Activated CD4-positive, alpha-beta T cell treated with anti-CD3 and anti-CD28 coated beads, Interleukin-2, amount 50 U/mL, for 48 hours (primary cell): ENCODE measurements at places on chromosomes 13 and 19.
A peak's percentile ranks its signal among the peaks of the same experiment; 100 is the strongest.

DNA sequence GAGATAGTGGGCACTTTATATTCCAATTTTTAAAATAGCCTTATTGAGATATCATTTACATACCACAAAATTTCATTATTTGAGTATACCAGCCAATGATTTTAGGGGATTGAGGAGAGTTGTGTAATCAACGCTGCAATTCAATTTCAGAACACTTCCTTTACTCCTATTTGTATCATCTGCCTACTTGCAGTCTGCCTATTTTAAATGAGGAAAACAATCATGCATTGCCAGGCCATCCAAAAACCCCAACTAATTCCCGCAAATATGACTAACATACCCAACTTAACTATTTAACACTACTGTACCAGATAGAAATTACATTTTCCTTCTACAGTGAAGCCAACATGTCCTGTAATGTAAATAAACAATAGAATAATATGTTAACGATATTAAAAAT is 26.7 kb downstream of the CAB39L start:
- DNase-seq = no peak

DNA sequence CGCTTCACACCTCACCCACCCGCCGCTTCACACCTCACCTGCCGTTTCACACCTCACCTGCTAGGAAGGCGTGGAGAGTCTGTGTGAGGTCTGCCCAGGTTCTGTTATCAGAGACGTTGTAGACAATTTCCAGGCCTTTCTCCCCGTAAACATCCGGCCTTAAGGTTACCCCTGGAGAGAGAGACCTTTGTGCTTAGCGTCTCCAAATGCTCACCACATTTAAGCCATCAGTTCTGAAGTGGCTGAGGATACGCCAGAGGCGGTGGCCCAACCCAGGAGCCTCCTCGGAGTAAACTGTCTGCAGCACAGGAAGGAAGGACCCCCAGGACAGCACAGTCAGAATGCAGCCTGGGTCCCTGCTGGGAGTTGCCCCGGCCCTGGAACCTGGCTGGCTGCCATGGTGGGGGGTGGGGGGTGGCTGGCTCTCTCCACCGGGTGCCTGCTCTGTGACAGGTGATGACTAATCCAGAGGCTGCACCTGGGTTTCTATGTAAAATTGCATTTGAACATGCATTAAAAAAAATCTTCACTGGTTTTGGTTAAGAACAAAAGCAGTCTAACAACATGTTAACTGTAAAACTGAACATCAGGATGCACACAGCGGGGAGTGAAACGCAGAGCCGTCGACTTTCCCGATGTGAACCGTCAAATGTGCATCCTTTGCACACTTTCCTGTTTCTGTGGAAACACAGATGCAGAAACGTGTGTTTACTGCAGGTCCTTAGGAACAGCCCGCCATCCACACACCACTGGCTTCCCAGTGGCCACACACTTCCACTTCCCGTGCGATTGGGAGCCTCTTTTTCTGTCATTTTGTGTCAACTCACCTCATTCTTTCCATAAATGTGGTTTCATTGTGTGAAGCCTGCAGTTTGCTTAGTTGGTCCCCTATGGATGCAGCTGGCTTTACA is 4.5 kb downstream of the ATP4B start:
- DNase-seq = no peak

DNA sequence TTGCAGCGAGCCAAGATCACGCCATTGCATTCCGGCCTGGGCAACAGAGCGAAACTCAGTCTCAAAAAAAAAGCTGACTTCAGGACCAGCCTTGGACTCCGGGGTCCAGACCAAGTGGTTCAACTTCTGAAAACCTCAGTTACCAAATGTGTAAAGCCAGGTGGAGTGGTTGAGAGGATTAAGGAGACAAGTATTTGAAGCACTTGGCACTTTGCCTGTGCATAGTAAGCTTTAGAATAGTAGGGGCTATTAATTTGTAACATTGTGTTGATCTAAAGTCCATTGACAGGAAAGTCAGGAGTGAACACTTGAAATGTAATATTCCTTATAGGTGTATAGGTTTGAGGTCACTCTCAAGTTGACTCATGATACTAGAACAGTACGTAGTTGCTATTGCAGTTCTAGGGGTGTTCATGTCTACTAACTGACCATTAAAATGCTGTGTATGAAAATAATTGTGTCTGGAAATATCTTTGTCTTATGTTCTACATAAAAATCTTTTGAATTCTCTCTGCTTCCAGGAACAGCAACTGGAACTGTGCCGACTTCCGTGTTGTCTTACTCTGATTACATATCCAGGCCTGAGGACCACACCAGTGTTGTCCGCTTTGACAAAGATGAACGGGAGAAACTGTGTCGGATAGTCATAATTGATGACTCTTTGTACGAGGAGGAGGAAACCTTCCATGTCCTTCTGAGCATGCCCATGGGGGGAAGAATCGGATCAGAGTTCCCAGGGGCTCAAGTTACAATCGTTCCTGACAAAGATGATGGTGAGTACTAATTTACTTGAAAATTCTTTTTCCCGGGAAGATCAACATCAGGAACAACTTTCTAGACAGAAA is 97.4 kb downstream of the FREM2 start:
- DNase-seq = no peak

DNA sequence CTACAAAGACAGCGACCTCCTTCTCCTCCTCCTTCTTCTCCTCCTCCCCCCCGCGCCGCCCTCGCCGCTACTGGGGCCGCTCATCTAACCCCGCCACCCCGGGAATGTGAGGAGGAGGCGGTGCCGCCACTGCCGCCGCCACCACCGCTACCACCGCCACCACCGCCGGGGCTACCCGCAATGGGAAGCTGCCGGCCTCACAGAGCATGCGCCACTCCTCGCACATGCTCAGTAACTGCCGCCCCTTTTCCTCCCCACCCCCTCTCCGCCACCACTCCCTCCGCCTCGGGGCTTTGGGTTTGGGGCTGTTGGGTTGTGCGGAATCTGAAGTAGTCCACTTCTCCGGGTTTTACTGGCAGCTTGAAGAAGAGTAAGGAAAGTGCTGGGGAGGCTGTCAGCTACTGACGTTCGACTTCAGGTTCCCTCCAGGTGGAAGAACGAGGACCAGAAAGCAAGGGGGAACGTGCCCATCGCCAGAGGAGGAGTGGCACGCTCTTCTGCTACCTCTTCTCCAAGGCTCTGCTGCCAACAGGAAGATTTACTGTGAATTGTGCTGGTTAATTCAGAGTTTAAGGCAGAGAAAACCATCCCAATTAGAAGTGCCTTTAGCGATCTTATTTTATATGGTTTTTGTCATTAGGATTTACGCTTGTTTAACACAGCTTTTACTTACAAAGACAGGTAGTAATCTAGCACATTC is at the start of gene MYCBP2:
MYCBP2 (minus strand) TSS at position 190 of the 700 bp plus-strand sequence. CDS start 319 bp downstream, outside the sequence.
- DNase-seq = peak; percentile 97

DNA sequence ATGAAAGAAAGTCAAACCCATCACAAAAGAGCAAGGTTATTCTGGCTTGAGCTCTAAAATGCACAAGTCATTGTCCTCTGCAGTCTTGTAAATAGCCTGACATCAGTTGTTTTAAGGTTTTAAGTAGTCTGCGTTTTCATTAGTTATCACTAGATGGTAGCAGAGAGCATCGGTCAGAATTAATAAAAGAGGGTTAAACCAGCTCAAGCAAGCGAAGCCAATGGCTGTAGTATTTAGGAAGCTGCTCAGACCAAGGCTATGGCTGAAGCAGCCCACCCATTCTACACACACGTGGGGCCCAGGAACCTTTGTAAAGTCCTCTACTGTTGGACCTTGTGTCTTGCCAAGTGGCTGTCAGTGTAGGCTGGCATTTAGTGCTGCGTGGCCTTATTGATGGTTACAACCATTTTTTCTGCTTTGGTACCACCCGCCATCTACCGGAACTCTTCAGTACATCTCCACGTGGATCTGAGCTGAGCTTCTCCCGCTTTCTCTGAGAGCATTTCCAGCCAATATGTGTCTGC is 13.3 kb upstream of the ZNF57 start:
- no peak for DNase-seq

DNA sequence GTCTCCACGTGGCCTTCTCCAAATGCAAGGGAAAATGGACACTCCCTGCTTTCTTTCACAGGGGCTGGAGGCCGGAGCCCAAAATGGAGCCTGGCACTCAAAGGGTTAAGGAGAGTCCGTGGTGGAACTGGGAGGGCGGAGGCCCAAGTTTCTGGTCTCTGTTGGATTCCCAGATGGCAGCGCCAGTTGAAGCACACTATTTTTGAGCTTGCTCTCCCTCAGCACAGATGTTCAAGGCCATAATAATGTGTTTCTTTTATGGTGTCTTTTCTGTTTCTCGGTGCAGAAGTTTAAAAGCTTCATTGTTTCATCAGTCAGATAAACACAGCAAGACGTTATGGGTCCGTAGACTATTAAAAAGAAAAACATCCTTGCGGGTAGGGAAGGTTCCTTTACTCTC is 67.6 kb downstream of the TNFRSF19 start:
- DNase-seq = no peak

DNA sequence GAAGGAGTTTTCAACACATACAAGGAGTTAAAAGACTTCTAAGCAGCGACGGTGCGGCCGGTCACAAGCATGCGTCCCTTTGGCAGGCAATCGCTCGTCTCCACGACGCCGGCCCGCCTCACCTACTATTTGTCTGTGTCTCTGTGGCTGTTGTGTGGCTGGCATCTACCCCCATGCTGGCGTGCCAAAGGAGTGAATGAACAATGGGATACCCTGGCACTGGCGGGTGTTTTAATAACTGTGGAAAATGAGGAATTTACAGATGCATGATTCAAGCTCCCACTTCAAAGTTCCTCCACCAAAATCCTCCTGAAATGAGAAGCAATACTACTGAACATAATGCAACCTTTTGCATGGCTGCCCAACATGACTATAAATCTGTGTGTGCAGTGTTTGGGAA is 176.6 kb downstream of the KLF5 start:
- DNase-seq = no peak

GRCh38 chr13:114019367-114019766 is 45.5 kb upstream of the C13orf46 start:
- peak; percentile 59 for DNase-seq

DNA sequence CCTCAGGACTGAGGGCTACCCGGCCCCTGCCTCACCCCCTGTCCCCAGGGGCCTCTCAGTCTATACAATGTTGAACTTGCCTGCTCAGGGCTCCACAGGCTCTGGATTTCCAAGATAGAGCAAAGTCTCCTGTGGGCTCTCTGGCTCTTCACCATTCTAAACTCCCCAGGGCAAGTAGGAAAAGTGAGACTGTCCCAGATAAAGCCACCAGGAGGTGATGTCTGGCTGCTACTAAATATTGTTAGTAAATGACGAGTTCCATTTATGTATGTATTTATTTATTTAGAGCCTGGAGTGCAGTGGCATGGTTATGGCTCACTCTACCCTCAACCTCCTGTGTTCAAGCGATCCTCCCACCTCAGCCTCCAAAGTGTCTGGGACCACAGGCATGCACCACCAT is 73.6 kb upstream of the SIAH3 start:
- no peak for DNase-seq

GRCh38 chr13:110131424-110131823 is 175.5 kb downstream of the COL4A1 start:
- no peak for DNase-seq

DNA sequence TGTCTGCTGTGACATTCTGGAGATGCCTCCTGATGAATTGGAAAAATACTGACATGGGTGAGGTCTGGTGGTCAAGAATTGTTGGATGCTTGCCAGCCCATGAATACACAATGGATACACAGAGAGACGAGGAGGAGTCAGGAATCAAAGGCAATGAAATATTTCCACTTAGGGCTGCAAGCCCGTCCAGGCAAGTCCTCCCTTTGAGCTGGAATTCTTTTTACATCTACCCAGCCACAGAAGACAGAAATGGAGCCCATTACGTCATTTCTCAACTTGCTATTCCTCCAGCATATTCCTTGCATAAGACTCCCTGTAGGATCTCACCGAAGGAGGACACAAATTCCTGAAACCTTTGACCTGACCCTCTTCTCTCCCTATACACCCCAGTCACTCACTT is 15.7 kb upstream of the IGFL4 start:
- no peak for DNase-seq

DNA sequence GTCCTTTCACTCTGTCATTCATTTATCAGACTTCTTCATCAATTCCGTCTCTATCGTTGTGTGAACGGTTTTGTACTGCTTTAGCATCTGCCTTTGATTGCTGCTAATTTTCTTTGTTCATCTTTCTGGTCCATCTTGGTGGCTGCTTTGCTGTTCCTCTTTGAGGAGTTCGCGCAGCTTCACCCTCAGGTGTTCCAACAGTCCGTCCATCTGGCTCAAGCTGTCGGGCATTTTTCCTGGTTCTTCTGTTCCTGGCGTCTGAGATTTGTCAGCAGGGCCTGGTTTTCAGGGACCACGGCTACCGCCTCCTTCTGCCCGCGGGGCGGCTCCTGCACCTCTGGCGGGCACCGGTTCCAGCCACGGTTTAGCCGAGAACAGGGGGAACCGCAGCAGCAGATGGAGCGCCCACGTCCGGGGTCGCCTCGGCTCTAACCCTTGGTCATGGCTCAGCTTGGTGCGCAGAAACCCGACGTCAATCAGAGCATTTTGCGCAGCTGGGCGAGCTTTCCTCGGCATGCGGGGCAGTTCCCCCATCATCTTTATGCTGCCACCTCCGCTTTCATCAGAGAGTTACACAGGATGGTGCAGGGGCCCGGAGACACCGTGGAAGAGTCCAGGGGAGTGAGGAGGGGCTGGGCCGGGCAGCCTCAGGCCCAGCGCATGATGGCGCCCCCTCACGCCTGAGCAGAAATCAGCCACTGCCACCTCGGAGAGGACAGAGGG is 89.5 kb downstream of the ZNF100 start:
- DNase-seq = no peak

DNA sequence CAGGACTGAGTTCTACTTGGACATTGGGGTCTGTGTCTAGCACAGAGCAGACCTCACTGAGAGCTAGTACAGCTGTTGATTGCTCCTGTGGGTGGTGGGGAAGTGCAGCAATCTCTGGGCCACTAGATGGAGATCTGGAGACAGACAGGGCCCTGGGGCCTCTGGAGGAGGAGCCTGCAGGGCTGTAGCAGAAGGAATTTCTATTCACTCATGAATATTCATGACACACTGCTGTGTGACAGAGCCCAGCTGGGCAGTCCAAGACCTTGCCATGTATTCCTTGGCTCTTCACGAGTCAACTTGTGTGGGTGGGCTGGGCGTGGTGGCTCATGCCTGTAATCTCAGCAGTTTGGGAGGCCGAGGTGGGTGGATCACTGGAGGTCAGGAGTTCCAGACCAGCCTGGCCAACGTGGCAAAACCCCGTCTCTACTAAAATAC is 37.5 kb downstream of the SUGP2 start:
- peak; percentile 15 for DNase-seq

DNA sequence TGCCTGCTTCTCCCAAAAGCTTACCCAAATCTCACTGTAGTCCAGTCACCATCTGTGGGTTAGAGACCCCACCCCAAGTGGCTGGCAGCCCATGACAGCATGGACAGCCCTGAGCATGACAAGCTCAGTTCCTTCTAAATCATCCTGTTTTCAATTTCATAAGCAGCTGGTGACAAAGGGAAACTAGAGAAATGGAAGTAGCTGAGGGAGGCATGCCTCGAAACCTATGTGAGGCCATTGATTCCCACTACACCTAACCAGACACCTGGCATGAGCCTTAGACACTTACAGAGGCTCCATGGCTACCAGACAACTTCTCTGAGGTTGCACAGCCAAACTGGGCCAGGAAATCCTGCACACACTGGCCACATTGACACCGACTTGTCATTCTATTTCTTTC is 56.2 kb downstream of the ABCC4 start:
- DNase-seq = no peak

- no peak for DNase-seq
Observed at GRCh38 chr13:73341748-73342147, 282.9 kb downstream of the KLF5 start.
